ENCODE measurements at places on chromosomes 5 and 9.
A peak's percentile ranks its signal among the peaks of the same experiment; 100 is the strongest.

GRCh38 chr5:56299212-56299611, 66.1 kb upstream of the ANKRD55 start:
- no peak for DNase-seq

GRCh38 chr9:16236311-16236710, 634.2 kb downstream of the BNC2 start:
- peak; percentile 97 for DNase-seq

GRCh38 chr5:31798168-31798567, 159.2 kb downstream of the PDZD2 start:
- no peak for DNase-seq

DNA sequence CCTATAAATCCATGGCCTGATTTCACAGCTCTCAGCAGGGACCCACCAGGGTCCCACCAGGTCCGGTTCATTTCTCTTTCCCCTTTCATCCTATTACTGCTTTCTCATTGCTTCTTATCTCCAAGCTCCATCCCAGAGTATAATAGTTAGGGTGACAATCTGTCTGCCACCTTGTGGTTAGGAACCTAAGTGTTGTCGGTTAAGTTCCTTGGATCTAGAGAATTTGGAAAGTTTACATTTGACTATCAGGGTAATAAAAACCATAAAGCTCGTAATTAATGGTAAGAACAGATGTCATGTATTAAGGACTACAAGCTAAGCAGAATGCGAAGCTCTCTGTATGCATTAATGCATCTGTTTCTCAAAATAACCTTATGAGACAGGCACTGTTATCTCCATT, 259.1 kb downstream of the SH3GL2 start:
- DNase-seq: no peak

- no peak for DNase-seq
Observed at GRCh38 chr5:14685757-14686156, 21.2 kb downstream of the OTULIN start.

GRCh38 chr5:57529864-57530263, 47.3 kb upstream of the ACTBL2 start:
- no peak for DNase-seq

GRCh38 chr9:77988630-77989029, 43.0 kb downstream of the GNAQ start:
- no peak for DNase-seq

DNA sequence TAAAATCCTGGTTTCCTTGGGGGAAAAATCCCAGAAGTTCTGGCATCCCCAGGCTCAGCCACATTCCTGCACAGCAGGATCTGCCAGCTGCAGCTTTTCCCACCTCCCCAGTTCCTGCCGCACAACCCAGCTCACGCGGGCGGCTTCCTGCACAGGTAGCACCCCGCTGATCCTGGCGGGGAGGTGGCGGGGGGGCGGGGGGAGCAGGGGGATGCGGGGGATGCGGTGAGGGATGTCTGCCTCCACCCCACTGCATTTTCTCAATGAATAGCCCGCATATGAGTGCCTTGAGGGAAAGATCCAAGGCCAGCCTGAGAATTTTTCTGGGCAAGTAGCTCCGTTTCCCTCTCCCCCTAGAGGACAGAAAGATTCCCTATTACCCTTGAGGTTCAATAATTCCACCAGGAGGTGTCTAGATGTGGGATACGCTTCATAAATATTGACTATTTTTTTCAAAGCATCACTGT, 21.1 kb downstream of the GFPT2 start:
- no peak for DNase-seq

- peak; percentile 61 for DNase-seq
Observed at GRCh38 chr5:54362434-54362833, 52.1 kb upstream of the ARL15 start.

GRCh38 chr9:23571414-23572104, 254.5 kb downstream of the ELAVL2 start:
- no peak for DNase-seq

- no peak for DNase-seq
Observed at GRCh38 chr5:121987052-121987684, 25.4 kb downstream of the SRFBP1 start.

- peak; percentile 84 for DNase-seq
Observed at GRCh38 chr5:150763023-150763769, 4.4 kb upstream of the DCTN4 start.

- DNase-seq: no peak
Observed at GRCh38 chr9:14487547-14488185, 173.7 kb upstream of the NFIB start.

DNA sequence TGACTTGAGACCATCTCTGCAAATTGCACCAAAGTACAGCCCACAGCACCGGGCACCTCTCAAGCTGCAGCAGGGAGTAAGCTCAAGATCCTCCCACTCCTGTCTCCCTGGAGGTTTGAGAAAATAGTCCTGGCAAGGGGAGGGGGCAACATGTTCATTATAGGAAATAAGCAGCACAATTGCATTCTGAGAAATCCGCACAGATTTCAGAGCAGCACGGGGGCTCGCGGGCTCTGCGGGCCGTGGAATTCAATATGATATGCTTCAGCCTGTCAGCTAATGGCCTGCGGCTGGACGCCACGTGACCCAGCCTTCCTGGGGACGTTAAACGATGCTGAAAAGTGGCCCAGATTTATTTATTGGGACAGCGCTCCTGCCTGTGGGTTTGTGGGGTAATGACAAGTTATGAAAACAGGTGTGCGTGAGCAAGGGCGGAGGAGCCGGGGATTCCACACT, 156.4 kb downstream of the DAB2IP start:
- no peak for DNase-seq

DNA sequence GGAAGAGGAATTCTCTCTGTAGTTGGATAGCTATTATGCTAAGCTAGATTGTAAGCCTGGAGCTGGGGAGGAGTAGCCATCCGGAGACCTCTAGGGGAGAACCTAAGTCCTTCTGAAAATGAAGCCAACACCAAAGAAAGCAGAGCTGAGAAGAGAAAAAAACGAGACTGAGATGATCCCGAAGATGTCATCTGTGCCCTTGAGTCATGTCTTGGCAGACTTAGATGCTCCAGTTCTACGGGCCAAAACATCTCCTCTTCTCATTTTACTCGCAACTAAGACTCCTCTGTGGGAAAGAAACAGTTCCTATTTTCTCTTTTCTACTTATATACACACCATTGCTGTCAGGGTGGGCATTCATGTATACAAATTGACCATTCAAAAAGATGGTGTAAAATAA, 34.3 kb upstream of the ADCY2 start:
- no peak for DNase-seq

DNA sequence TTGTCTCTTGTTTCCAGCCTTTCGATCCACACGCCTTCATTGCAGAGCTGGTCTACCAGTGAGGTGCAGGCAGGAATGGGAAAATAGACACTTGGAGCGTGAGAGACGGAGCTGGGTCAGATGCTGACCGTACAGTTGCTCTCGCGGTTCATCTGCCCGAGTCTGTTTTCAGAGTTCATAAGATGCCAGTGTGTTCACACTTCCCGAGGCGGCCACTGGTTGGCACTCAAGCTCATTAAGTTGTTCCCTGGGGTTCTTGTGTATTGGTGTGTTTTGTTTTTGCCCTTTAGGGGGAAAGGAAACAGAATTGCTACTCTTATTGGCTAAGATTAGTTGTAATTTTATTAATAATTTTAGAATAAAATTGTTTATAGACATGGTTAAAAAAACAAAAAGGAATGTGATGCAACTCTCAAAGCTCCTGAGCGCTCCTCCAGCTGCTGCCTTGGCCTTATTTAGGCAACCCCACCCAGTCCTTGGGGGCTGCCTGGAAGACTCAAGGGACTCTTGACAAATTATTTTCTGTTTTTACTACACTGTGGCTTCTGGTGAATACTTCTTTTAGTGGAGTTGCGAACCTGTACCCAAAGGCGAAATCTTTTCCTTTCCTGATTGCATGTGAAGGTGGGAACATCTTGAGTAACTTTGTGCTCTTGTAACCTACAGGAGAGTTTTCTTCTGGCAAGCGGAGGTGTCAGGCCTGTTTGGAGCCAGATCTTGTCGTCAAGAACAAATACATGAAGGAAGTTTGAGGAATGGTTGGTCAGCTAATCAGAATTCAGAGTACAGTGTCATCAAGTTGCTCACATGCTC, 146.1 kb downstream of the MAST4 start:
- DNase-seq: no peak

GRCh38 chr9:113511856-113512761, 48.6 kb downstream of the RGS3 start:
- DNase-seq: no peak

GRCh38 chr5:156330141-156330870, 3.3 kb downstream of the SGCD start:
- no peak for DNase-seq

DNA sequence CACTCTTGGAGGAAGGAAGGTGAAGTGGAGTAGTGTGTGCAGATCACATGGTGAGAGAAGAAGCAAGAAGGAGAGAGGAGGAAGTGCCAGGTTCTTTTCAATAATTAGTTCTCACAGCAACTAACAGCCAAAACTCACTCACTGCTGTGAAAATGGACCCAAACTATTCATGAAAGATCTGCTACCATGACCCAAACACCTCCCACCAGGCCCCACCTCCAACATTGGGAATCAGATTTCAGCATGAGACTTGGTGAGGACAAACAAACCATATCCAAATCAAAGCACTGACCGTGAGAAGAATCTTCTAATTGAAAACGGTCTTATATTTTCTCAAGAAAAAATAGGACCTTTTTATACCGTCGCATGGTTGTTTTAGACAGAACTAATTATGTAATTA, 468.7 kb upstream of the TYRP1 start:
- no peak for DNase-seq

DNA sequence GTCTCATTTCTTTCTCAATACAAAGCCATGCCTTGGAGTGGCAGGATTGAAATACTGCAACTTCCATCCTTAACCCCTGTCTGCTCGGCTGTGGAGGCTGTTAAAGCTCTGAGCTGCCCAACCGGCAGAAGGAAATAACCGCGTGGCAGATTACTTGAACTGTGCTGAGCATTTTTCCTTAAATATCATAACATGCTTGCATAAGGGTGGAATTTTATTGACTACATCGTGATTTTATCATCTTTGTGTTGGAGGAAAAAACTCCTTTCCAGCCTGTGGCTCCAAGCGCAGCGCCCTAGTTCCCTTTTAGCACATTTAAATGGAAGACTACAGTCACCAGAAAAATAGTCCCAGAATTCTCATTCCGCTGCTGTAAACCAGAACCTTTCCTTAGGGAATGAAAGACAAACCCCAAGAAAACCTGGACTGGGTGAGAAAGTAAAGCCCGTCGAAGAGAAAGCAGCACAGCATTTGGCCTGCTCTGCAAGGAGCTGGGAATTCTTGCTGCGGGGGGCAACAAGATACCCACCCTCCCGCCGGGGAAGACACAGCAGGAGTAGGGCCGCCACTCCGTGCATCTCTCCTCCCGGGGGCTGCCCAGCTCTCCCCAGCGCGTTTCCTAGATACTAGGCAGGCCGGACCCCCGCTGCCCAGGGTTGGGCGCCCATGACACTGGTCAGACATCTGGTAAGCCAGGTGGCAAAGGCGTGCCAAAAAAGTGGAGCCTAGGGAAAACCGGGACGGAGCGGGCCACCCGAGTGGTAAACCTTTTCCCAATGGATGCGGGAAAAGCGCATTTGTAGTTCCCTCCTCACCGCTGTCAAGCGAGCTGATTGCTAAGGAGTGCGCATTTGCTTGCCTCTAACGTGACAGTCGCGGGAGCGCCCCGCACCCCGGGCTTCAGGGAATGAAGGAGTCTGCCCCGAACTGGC, 1.3 kb downstream of the SHC3 start:
- DNase-seq: no peak

- no peak for DNase-seq
Observed at GRCh38 chr5:645421-645820, 33.3 kb downstream of the CEP72 start.

GRCh38 chr5:112276991-112277390, 142.1 kb downstream of the EPB41L4A start:
- DNase-seq: no peak

DNA sequence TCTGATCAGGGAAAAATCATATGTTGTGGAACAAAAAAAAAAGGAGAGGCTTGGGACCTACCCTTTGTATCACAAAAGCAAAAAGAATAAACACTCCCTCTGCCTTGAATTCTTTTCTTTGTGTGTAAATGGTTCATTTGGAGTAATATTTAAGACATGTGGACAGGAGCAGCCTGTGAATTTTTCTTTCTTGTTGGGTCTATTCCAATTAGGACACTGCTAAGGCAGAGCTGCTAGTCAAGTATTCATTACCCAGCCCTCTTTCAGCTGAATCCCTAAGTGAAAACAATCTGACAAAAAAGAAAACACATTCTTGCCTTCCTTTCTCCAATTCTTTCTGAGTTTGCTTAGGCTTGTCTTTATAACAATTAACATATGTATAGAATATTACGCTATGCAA, 330.0 kb downstream of the EBF1 start:
- DNase-seq: no peak

DNA sequence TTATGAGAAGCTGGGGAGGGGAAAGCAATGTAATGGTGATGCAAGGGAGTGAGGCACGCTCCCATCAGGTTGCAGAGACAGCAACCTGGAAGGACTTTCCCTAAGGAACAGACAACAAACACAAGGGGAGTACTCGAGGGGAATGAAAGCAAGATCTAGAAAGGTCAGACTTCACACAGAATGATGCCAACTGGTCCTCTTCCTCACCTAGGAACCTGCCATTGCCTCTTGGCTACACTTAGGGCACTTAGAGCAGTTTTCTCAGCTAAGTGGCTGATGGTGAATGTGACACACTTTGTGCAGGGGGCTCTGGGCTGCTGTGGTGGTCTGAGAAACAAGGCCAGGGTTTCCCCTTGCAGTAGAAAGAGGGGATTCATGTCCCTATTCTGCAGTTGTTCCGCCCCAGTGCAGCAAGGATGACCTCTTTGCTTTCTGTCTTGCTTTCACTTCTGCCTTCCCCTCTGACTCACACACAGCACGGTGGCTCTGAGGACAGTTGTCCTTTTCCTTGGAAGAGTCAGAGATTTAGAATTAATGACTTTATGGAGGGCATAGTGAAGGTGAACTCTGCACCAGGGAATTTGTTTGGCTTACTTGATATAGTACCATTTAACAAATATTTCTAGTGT, 394.0 kb upstream of the KLF4 start:
- no peak for DNase-seq

GRCh38 chr5:131323378-131323777, 59.5 kb downstream of the CDC42SE2 start:
- DNase-seq: no peak

GRCh38 chr9:69173497-69173890, 583 bp upstream of the TJP2 start:
- DNase-seq: no peak

Data from AG09309 (cell line).